NCI-H510A (cell line): ENCODE measurements at places on chromosomes 16 and 17.

GRCh38 chr16:11852092-11852809 lies 909 bp upstream of the RSL1D1 start:
- DNase-seq: no peak

DNA sequence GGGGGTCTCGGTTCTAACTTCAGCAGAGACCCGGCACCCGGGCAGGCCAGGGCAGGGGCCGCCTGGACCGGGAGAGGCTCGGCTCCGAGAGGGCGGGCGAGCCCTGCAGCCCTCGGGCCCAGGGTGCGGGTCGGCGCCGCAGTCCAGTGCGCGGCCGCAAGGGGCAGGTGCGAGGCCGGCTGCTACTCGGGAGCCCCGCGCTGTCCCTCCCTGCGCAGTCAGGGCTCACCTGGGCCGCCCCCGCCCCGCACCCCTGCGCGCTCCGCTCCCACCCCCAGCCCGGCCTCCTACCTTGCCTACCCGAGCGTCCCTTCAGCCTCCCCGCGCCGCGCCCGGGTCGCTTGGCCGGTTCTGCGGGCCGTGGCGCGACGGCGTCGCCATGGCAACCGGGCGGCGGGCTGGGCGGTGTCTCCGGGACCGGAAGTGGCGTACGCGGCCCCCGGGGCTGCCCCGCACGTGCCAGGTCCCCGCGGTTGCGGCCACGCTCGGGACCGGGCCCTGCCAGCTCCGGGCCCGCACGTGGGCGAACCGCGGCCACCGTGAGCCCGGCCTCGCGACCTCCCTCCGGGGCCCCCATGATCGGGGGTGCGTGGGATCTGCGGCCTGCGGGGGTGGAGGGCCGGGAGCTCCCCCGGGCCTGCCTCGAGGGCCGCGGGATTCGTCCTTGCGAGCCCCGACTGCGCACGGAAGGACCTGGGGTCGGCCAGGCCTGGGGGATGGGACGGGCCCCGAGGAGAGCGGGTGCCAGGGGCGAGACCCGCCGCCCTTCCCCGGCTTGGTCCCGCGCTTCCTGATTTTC lies at the start of gene CYB561:
Gene CYB561 (minus strand): TSS at position 353 of the 799 bp plus-strand sequence. CDS start 8,759 bp downstream, outside the sequence.
- DNase-seq: peak; percentile 85

- no peak for DNase-seq
These were observed 412.1 kb downstream of the CA10 start for GRCh38 chr17:51746421-51746820.

DNA sequence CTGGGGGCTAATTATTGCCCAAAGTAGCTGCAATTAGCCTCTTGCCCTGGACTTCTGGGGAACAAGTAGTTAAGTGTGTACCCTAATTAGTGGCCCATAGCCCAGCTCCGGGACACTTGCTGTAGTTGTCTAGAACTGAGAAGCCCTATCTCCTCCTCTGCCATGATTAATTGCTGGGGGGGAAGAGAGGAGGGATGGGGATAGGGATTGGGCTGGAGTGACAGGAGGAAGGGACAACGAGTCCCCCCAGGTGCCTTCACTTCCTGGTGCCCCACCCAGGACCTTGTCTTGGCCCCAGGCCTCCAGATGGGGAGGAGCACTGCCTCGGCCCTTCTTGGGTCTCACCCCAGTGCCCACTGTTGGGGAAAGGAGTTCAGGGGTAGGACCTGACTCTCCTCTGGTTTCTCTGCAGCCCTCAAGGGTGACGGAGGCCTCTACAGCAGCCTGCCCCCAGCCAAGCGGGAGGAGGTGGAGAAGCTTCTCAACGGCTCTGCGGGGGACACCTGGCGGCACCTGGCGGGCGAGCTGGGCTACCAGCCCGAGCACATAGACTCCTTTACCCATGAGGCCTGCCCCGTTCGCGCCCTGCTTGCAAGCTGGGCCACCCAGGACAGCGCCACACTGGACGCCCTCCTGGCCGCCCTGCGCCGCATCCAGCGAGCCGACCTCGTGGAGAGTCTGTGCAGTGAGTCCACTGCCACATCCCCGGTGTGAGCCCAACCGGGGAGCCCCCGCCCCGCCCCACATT lies 17.4 kb downstream of the NGFR start:
- DNase-seq: no peak

DNA sequence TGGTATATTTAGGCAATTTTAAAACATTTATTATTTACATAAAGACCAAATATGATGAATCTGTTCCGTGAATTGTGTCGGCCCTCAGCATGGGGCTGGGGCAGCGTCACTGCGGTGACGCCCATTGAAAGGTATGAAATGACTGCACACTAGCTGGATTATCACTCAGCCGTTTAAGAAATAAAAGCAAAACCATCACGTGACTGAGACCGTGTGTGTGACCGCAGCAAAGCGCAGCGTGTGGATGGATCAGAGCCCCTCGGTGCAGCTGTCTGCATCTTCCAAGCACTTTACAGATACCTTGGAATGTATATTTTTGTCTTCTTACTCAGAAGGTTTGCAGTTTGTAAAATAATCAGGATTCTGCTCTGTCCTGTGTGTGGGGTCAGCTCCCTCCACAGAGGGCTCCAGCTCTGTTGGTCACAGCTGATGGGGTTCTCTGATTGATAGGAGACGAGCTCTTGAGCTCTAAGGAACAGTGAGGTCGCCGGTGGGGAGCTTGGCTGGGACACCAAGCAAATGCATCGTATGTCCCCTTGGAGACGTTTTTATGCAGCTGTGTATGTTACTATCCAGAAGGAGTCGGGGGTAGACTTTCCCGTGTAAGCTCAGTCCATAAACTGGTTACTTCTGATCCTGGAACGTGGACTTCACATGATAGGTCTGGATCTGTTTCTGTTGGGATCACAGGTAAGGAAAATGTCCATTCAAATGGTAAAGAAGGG lies 45.1 kb downstream of the WDR45B start:
- DNase-seq: no peak

DNA sequence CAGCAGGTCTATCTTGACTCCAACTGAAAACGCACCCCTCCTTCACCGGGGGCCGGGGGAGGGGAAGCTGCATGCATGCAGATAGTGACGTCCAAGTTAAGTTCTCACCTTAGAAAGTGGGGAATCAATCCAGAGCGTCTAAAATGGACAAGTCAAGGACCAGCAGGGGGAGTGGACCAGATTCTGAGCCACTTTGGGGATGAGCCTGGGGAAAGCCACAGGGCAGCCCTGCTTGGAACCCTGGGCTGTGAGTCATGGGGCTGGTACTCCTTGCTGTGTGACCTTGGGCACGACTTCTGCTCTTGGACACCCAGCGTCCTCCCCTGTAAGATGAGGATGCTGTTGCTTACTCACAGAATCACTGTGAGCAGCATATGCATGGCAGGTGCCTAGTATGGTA lies 9.1 kb downstream of the TNFRSF13B start:
- no peak for DNase-seq

GRCh38 chr17:2366747-2367494 lies 29.6 kb downstream of the SGSM2 start:
- DNase-seq: no peak

- no peak for DNase-seq
These were observed 111.4 kb upstream of the TOM1L1 start for GRCh38 chr17:54789101-54789880.
